ENCODE measurements at places on chromosomes 16 and 17.
A peak's percentile ranks its signal among the peaks of the same experiment; 100 is the strongest.

GRCh38 chr17:4548061-4548461 is 7.1 kb downstream of the MYBBP1A start:
- no peak for DNase-seq

DNA sequence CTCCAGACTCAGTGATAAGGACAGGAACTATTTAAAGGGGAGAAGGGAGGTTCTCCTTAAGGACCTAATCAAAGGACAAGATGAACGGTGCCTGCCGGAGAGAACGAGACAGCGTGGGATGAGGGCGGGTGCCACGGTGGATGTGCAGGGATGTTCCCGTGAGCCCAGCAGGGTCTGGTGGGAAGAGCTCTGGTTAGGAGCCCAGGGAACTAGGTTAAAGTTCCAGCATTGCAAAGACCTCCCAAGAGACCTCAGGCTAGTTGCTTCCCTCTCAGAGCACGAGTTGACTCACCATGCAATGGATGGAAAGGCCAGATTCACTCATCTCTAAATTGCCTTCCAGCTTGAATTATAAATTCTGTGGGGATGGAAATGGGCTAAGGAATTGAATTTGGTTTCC is 14.7 kb downstream of the CCR7 start:
- DNase-seq: peak; percentile 17

- no peak for DNase-seq
Measured at GRCh38 chr17:70256751-70257150, 87.4 kb downstream of the KCNJ2 start.

- no peak for DNase-seq
Measured at GRCh38 chr17:56119191-56119590, 34.1 kb upstream of the ANKFN1 start.

GRCh38 chr17:66975188-66975587 is 10.7 kb downstream of the CACNG4 start:
- DNase-seq: no peak
